ENCODE measurements at places on chromosomes 5 and 9.

DNA sequence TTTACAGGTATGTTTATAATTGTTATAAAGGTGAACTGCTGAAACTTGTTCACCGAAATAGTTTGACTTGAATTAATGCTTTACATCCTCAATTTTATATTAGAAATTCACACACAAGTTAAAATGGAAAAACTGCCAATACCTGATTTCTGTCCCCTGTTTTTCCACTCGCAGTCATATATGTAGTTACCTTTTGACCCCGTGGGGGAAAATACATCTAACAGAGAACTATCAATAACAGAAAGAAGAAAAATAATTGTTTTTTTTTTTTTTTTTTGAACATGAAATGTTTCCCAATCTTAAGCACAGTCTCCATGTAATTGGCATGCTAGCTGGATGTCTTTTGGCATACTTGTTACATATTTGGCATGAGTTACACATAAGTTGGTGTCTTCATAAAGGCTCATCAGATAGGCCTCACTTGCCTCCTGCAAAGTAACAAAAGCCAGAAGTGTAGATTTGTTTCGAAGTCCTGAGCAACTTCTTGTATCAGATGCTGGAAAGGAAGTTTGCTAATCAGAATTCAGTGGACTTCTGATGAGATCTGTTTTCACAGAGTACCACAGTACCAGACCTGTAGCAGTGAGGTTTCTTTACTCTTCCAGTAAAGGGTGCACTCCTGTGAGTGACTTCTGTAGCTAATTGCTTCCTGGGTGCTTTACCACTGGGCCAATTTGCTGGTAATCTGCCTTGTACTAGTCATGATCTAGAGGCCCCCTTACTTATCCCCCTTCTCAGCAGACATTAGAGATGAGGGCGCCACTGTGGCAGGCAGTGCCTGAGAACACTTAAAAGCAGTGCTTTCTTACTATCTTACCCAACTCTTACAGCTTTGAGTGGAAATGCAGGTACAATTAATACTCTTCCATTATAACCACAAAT, 36.2 kb upstream of the CXXC5 start:
- no peak for DNase-seq

- DNase-seq: no peak
Measured at GRCh38 chr9:123407217-123407851, 51.3 kb downstream of the CRB2 start.

DNA sequence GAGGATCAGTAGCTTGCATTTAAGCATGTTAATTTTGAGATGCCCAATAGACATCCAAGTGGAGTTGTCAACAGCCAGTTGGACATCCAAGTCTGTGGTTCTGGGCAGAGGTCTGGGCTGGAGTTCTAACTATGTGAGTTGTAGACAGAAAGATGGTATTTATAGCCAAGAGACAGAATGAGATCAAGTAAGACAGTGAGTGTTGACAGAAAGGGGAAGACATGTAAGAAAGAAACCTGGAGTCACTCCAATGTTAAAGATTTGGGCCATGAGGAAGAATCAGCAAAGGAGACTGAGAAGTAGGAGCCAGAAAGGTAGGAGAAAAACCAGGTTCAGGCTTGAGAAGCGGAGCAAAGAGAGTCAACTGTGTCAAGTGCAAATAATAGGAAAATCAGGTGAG, 95.5 kb upstream of the PUM3 start:
- no peak for DNase-seq

- DNase-seq: no peak
Measured at GRCh38 chr5:135131801-135132680, 98.0 kb upstream of the PITX1 start.

All from NCI-H510A treated with DMSO at 0.1 percent for 48 hours (cell line).